CD4-positive, alpha-beta memory T cell (primary cell): ENCODE measurements at places on chromosomes 7 and 10. TPM values are rescaled to one million over a fixed set of nuclear protein-coding genes. Genes with fewer than 3 reads are reported as not detected.

- H3K4me3 ChIP-seq, result peak overlapping the region; percentile 92
- no peaks in the 10 kb centered on the region for H3K36me3 ChIP-seq
- H3K27me3 ChIP-seq, result no peaks in the 10 kb centered on the region
- H3K4me1 ChIP-seq, result peaks cover 37% of the 10 kb centered on the region
Measured at GRCh38 chr7:104982308-104983075, 31.5 kb upstream of the KMT2E start.

- peak; percentile 38 for DNase-seq
- H3K27me3 ChIP-seq, result no peaks in the 10 kb centered on the region
- no peak overlapping the region for H3K4me3 ChIP-seq
Measured at GRCh38 chr10:74244097-74244685, 93.2 kb downstream of the ADK start.

AZGP1 gene
- not detected for total RNA-seq

DNA sequence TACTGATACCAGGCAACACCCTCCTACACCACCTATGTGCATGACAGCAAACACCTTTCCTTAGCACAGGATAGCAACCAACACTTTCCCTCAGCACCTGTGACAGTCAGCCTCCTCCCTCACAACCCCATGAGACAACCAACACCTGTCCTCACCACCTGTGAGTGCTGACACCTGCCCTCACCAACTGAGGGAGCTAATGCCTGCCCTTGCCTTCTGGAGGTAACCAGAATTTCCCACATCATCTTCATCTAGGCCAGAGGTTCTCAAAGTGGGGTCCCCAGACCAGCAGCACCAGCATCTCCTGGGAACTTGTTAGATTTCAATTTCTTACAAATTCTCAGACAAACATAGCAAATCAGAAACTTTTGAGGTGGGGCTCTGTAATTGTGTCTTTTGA, 112.5 kb downstream of the GRID1 start:
- H3K4me1 ChIP-seq, result no peaks in the 10 kb centered on the region
- H3K27me3 ChIP-seq, result no peaks in the 10 kb centered on the region
- H3K4me3 ChIP-seq, result no peak overlapping the region
- H3K36me3 ChIP-seq, result no peaks in the 10 kb centered on the region
- DNase-seq, result no peak
- H3K27ac ChIP-seq, result no peak overlapping the region

DNA sequence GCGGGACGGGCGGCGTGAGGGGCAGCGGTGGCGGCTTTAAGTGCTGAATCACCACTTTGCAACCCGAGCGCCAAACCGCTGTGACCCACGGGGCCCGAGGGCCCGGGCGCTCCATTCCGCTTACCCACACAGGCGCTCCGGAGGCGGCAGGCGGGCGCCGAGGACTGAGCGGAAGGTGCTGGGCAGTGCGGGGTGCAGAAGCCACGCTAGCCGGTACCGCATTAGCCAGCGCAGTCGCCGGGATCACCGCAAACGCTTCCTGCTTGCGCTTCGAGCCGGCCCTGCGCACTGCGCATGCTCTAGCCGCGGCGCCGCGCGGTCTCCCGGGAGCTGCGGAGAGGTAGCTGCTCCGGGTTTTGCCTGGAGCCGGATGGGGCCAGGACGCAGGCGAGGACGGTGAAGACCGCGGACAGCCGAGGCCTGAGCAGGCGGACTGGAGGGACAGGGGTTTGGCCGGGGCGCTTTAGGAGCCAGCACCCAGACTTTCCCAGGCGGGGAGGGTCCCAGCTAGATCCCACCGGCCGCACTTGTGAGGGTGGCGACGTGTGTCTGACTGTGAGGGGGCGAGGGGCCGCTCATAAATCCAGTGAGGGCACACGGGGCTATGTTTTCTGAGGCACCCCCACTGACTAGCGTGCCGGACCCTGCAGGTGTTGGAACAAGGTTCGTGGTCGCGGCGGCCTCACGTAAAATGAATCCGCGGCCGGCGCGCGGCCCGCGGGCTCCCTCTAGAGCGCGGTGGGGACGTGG, at the start of gene IDE:
Gene IDE (minus strand): TSS at position 296 of the 750 bp plus-strand sequence. CDS start 74 bp downstream, at position 222.
- DNase-seq, result peak; percentile 77
- H3K27me3 ChIP-seq, result no peaks in the 10 kb centered on the region
- H3K36me3 ChIP-seq, result no peaks in the 10 kb centered on the region
- H3K4me1 ChIP-seq, result peaks cover 26% of the 10 kb centered on the region
- peak within 1 kb of the TSS; percentile 86 for H3K4me3 ChIP-seq

GRCh38 chr7:94394437-94395140, at the start of gene COL1A2:
COL1A2 (plus strand) TSS chr7:94394895; CDS start chr7:94395032, 137 bp downstream.
- H3K27me3 ChIP-seq, result peaks cover 3% of the 10 kb centered on the region
- no peak within 1 kb of the TSS for H3K4me3 ChIP-seq
- H3K36me3 ChIP-seq, result no peaks in the 10 kb centered on the region
- no peak for DNase-seq
